ENCODE measurements at places on chromosomes 11 and 22.

- no peak for DNase-seq
Observed at GRCh38 chr11:16266021-16266420, 90.3 kb downstream of the SOX6 start.

DNA sequence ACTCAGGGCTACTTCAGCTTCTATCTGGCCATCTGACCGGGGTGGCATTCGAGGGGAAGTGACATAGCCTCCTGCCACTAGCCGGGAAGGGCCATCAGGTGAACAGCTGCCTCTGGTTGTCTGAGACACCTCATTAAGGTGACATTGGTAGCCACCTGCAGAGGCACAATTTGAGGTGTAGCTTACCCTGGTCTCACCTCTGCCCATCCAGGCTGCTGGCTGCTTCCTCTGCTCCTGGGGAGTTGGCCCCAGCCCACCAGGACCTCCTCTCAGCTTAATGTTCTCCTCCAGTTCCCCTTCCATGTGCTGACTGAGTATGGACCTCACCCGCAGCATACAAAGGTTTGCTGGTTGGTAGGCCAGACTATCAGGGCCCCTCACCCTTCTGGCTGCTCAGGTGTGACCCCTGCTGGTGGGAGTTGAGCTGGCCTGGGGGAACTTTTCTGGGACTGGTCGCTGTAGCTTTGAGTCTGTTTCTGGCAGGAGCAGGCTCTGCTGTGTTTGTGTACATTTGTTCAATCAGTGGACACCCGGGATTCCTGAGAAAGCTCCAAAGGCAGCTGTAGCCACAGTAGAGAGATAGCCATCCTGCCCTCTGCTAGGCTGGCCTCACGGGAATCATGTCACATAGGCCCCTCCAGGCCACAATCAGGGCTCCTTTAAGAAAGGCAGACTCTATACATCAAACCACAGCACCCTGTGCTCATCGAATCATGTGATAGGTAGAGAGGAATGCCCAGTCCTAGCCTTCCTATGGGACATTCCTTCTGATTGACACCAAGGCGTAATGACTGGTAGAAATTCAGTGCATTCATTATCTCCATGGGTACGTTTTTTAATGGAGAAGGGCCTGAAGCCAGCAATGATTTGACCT, 295.1 kb upstream of the PLET1 start:
- peak; percentile 62 for DNase-seq

DNA sequence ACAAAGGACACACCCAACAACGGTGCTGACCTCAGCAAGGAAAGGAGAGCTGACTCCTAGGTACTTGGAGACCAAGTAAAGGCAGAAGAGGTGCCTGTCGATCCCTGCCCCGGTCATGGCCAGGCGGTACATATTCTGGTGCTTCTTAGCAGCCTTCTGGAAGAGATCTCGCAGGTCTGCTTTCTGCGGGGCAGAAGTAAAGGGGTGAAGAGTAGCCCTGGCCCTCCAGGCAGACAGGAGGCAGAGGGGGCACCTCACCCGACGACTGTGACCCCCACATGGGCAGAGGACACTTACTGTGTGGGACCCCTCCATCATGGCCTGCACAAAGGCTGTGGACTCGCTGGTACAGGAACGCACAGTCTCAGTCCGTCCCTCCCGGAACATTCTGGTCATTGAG, 7.4 kb downstream of the CPT1B start:
- DNase-seq: no peak

DNA sequence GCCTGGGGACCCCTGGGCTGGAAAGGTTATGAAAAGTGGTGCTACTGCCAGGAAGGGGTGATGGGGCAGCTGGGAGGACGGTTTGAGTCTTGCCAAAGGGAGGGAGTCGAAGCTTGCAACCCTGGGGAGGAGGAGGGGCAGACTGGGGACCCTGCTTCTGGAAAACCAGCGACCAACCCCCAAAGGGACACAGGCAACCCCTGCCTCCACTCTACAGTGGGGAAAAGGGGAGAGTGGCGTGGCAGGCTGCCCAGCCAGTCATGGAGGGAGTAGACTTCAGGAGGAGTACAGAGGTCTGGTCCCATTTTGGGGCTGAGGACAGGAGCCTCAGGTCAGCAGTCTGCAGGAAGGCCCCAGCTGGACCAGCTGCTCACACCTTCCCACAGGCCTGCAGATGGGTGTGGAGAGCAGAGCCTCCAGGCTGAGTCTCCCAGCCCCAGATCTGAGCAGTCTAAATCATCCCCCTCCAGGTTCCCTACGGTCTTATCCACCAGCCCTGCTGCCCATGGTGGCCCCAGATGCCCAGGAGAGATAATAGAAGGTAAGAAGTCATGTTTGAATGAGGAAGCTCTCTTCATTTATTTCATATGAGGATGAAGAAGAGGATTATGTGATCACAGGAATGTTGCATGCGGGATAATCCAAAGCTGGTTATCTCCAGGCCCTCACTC, 3.3 kb downstream of the DDT start:
- no peak for DNase-seq

DNA sequence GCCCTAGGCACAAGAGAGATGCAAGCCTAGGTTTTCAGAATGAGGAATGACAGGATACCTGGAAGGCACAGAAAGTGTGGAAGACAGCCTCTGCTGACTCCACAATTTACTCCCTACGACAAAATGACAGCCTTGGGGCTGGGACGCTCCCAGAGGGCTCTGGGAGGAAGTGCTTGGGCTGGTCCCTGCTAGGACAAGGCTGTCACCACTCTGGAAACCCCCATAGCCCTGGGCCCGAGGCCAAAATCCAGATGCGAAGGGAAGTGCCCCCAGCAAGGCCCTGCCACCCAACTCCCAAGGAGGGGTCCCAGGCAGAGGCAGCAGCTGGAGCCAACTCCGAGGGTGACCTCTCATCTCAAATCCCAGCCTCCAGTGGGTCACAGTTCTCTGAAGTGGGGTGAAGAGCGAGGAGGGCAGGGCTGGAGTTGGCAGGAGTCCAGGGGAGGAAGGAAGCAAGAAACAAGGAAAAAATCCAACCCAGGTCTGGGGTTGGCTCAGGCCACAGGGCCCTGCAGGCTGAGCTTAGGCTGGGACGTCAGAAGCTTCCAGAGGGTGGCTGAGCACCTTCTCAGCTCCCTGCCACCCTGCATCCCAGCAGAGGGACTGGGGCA, 6.3 kb upstream of the CDC42EP2 start:
- no peak for DNase-seq

DNA sequence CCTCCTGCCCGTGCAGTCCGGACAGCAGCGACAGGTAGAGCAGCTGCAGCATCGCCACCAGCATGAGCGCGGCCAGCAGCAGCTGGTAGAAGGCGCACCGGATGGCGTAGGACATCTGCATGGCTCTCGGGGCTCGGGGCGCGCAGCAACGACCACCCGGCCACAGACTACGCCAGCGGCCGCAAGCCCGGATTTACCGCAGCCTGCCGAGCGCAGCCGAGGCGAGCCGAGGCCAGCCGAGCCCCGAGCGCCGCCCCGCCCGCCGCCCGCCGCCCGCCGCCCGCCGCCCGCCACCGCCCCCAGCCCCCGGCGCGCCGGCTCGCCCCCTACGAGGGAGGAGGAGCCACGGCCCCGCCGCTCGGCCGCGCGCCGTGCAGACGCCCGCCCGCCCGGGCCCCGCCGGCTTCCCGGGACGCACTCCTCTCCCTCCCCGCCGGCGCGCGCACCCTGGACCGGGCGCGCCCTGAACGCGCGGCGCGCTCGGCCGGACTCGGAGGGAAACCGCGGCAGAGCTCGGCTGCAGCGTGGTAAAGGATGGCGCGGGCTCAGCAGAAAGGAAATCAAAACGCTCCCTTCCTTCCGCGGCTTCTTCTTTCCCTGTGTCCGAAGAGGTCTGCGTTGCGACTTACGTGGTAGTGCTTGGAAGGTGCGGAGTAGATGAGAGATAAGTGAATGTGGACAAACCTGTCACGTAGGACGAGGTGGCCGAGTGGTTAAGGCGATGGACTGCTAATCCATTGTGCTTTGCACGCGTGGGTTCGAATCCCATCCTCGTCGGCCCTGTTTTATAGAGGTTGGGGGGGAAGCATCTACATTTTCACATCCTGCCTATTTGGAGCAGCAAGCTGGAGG, at the start of gene B4GAT1:
B4GAT1 (minus strand) TSS at position 205 of the 852 bp plus-strand sequence; CDS start at position 121, 84 bp downstream.
- peak; percentile 89 for DNase-seq

DNA sequence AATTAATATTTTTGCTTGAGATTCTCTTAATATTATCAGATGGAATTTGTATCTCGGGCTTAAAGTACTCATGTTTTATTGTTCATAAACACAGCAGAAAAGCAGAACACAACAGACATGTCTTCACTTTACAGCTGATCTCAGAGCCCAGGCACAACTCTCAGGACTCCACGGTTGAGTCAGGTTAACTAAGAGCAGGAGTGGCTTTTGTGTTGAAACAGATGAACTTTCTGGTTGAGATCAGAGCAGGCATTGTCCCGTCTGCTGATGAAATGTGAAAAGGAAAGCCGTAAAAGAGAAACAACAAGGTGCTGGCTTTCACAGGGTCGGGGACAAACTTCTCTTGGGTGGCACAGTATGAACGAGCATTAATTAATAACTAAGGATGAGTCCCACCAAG, 49.0 kb downstream of the JHY start:
- no peak for DNase-seq

DNA sequence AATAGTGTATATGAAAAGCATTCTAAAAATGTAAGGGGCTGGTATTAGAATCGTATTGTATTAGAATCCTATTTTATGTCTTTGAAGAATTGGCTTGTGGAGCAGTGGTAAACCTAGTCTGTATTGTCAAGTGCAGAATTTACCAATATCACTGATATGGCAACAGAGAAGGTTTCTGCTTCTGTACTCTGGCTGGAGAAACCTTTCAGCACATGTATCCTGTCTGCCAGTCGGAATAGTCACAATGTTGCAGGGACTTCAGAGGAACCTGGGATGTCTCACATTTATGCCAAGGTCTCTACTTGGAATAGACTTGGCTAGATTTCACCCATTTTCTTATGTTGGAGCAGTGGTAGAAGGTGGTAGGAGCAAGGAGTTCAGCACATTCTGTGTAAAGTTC, 4.4 kb downstream of the MTMR3 start:
- no peak for DNase-seq

GRCh38 chr11:38272376-38272775, 1674.3 kb upstream of the RAG2 start:
- DNase-seq: no peak

- no peak for DNase-seq
Observed at GRCh38 chr11:1948389-1948788, 1.3 kb downstream of the MRPL23 start.

- DNase-seq: no peak
Observed at GRCh38 chr22:27110665-27111451, 453.5 kb downstream of the MIAT start.

GRCh38 chr11:69640995-69641581, at the start of gene CCND1:
TSS of gene CCND1 (plus strand) at chr11:69641156. CDS start at chr11:69641314, 158 bp downstream.
- peak; percentile 38 for DNase-seq

DNA sequence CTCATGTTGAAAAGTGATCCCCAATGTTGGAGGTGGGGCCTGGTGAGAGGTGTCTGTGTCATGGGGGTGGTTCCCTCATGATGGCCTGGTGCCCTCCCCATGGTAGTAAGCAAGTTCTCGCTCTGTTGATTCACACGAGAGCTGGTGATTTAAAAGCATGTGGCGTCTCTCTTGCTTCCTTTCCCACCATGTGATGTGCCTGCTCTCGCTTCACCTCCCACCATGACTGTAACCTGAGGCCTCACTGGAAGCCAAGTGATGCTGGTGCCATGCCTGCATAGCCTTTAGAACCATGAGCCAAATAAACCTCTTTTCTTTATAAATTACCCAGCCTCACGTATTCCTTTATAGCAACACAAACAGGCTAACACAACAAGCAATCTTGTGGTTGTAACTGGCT, 52.4 kb downstream of the VSIG10L2 start:
- no peak for DNase-seq

GRCh38 chr11:7098235-7098832, 9.5 kb downstream of the RBMXL2 start:
- DNase-seq: peak; percentile 12

DNA sequence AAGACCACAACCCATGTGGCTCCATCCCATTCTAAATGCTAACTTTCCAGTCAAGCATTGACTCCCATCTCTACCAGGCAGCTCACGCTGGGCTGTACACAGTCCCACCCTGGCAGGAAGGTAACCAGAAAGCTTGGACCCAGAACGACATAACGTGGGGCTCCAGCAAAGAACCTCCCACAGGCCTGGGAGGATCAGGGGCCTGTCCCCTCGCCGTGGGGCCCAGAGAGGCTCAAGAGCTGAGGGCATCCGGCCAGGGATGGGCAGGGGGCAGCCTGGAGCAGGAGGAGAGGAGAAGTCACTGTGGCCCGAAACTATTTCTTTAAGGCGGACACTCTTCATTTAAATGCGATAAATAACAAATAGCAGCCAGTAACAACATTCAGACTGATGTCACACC, 169.9 kb downstream of the SHANK2 start:
- DNase-seq: no peak

DNA sequence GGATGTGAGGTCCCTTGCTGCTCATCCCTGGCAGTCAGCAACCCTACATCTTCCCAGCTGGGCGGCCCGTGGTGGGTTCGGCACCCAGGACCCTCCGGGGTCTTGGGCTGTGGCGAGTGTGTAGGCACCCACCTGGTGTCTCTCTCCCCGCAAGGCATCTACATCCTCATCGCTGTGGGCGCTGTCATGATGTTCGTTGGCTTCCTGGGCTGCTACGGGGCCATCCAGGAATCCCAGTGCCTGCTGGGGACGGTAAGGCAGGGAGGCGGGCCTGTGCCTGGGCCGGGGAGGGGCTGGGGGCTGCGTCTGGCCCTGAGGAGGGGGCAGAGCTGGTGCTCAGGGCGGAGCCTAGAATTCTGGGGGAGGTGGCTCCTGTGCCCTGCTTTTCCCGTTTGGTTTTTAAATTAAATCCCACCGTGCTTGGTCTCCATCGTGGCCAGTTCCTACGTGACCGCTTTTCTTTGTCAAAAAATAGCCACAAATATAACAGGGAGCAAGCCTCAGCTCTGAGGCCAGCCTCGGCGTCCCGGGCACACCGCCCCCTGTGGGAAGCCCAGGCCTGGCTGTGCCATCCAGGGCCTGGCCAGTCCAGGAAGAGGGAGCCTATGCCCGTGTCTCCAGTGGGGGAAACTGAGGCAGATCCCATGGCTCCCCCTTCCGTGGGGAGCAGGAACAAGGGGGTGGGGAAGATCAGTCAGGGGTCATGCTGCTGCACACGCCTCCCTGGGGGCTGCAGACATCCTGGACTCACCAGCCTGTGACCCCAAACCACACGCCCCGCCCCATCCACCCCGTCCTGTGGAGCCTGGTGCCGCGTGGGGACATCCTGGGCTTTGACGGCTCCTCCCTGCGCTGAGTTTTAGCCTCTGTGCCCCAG, 6.4 kb upstream of the TSSC4 start:
- DNase-seq: no peak

GRCh38 chr11:126214441-126214840, 2.9 kb downstream of the FAM118B start:
- no peak for DNase-seq

- DNase-seq: no peak
Observed at GRCh38 chr11:78920329-78920728, 345.7 kb upstream of the NARS2 start.

- DNase-seq: no peak
Observed at GRCh38 chr11:68353669-68354068, 41.3 kb downstream of the LRP5 start.
